ENCODE measurements at places on chromosomes 2 and 18. TPM values are rescaled to one million over a fixed set of nuclear protein-coding genes. Genes with fewer than 3 reads are reported as not detected.

DNA sequence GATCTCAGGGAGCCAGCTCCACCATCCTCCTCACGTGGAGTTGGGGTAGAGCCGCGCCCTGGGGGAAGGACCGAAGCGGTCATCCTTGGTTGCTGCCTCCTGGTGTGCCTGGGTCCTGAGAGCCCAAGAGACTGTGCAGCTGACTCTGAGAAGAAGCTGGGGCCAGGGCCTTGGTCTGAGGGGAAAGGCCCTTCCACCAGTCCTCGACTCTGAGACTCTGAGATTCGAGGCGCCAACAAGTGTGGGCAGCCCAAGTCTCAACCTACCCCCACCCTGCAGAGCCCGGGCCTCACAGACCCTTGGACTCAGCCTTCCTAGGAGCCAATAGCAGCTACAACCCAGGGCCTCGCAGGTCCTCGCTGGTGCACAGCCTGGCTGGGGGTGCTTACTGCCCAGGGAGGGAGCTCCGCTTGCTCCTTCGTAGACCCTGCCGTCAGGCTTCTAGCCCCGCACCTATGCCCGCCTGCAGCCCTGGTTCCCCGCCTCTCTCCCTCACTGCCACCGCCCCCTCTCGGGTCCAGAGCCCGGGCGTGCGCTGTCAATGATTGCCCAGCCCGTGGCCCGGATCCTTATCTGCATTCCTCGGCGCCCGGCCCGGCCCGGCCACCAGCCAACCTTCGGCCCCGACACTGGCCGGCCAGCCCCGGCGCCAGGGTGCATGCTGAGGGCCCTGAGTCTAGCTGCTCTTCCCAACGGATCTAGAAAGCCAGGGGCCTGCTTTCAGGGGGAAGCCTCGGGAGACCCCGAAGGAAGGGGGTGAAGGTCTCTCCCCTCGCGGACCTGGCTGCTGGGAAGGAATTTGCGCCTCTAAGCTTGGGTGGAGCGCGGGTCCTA is 2.0 kb downstream of the IHH start:
- DNase-seq: peak; percentile 82

The PHOSPHO2 gene
- total RNA-seq: 7.3 TPM

GRCh38 chr2:3173031-3173430 is 204.6 kb downstream of the EIPR1 start:
- no peak for DNase-seq

The KCNF1 gene
- total RNA-seq: 15.0 TPM

- DNase-seq: no peak
Observed at GRCh38 chr2:16642088-16642487, 23.5 kb downstream of the CYRIA start.

DNA sequence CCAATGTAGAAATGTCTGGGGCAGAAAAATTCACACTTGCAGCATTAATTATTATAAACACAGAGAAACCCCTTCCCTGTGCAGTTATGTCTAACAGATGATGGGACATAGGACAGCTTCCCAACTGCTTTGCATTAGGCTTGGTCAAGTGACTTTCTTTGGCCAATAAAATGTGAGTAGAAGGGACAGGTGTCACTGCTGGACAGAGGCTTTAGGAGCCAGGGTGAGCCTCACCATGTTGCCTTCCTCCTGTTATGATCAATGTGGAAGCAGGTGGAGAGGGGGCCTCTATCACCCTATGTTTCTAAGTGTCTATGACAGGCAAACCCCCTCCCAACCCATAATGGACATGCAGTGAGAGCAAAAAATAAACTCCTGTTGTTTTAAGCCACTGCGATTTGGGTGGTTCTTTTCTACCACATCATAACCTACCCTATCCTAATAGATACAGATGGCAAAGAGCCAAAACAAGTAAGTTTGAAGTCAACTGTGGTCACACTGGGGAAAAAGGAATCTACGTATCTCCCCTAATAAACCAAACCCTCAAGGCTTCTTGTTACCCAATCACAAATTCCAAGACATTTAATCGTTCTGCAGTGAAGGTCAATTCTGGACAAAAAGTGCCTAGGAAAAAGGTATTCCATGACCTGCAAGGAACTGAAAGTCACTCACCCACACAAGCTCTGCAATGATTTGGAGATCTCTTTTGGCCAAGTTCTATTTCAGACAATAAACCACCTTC is 28.6 kb upstream of the POU3F3 start:
- DNase-seq: no peak

DNA sequence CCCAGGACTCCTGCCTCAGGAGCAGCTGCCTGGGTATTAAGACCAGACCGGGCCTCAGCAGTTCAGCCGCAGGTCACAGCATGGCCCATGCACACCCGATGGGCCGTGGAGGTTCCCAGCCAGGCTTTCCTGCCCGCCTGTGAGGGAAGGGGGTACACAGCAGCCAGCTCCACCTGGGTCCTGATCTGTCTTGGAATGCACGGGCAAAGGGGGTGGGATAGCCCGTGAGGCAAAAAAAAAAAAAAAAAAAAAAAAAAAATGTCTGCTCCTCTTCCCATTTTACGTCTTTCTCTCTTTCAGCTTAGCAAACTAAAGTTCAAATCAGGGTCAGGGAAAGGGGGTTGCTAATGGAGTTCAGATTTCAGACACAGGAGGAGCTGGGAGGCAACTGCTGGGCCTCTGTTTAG is 385.2 kb downstream of the TNS1 start:
- no peak for DNase-seq

- DNase-seq: no peak
Observed at GRCh38 chr2:204665207-204665606, 119.9 kb downstream of the PARD3B start.

- no peak for DNase-seq
Observed at GRCh38 chr2:124536591-124536990, 511.5 kb downstream of the CNTNAP5 start.

DNA sequence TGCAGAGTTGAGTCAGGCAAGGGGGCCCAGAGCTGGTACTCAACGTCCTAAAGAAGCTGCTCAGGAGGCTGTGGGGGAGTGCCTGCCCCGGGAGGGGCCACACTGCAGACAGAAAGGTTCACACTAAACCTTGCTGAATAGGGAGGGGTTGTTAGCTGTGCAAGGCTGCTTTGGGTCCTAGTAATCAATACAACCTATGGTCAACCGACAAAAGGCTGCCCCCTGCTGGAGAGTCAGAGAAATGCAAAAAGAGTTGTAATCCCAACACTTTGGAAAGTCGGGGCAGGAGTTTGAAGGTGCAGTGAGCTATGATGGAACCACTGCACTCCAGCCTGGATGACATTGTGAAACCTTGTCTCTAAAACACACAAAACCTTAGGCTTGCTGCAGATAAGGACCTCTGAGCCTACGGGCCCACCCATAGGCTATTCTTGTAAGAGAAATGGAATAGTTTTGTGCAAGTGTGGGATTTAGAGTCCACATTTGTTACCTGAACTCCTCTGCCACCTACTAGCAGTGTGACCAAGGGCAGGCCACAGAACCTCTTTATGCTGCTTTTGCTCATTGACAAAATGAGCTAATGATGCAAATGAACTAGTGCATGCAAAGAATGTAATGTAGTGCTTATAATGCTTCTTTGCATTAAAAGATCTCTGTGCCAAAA is 81.5 kb downstream of the PRPF40A start:
- DNase-seq: peak; percentile 90

The KYNU gene
- 4.2 TPM for total RNA-seq

DNA sequence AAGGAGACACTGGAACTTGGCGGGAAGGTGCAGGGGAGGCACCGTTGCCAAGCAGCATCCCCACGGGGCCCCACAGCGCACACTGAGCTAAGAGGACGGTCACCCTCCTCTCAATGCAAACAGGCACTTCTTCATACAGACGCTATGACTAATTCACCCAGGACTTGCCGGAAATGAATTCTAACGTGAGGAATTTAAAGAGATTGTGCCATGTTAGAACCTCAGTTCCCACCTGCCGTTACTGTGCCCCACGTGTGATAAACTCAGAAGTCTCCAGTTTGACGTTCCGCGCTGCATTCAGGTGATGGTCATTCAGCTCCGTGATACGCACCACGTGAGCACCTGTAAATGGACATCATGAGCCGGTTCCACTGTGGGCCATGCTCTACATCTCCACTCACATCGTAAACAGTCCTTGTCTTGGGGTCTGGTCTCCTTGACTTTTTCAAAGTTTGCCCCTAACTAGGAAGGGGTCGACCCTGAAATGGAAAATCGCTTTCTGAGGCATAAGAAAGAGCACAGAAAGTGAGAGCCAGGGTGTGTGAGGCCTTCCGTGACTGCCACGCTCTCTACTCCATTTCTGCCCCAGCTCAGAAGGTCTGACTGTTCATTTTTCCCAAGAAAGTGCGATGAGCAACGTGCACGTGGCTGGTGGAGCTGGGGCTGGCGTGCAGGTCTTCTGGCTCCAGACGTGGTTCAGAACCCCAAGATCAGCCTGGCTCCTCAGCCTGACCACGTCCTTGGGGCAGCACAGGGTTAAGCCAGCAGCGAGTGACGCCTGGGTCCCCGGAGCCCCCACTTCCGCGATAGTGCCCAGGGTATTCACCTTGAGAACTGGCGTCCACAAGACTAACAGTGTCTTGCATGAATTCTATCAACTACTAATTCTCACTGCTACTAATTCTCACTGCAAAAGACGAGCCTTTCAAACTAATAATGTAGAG is 35.1 kb downstream of the TMEM18 start:
- DNase-seq: peak; percentile 31

The R3HDM1 gene
- 49.8 TPM for total RNA-seq

GRCh38 chr2:153939124-153939796 is 67.5 kb downstream of the GALNT13 start:
- DNase-seq: no peak

The DSC2 gene
- total RNA-seq: 54.9 TPM
